ENCODE measurements at places on chromosomes 2 and 18. TPM values are rescaled to one million over a fixed set of nuclear protein-coding genes. Genes with fewer than 3 reads are reported as not detected.

- DNase-seq = no peak
Observed at GRCh38 chr2:99081891-99082290, 59.6 kb upstream of the C2orf15 start.

The SOWAHC gene
- 9.1 TPM for polyA plus RNA-seq

GRCh38 chr18:78174737-78175136 is 804.9 kb upstream of the SALL3 start:
- DNase-seq = no peak

The TEX44 gene
- polyA plus RNA-seq = not detected

DNA sequence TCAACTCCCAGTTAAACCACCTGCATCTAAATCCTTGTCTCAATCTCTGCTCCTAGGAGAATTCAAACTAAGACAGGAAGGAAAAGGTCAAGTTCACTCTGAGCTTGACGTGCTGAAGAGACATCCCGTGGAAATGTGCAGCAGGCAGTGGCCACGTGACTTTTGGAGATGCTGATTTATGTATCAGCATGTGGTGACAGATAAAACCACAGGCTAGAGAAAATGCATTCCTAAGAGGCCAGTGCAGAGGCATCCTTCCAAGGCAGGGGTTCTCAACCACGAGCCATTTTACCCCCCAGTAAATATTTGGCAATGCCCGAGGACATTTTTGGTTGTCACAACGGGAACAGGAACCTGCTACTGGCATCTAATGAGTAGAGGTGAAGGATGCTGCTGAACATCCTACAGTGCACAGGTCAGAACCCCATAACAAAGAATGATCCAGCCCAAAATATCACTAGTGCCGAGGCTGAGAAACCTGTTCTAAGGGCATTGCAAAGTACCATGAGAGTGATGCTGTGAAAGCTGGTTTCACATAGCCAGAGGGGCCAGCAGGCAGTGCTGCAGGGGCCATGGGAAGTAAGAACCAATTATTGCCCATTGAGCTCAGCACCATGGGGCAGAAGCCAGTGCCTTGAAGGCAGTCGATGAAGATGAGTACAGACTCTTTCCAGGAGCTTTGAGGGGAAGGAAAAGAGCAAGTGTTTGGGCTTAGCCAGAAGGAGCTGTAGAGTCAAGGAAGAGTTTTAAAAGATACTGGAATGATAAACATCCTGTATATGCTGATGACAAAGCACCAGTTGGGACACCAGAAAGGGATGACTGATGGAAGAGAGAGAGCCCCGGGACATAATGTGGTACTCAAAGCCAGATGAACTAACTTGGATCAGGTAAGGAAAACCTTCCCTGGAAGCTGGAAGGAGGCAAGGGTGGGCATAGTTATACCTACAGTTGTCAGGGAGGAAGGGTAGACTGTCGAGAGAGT is 174.6 kb downstream of the HAUS1 start:
- no peak for DNase-seq

- DNase-seq = no peak
Observed at GRCh38 chr18:75524181-75524580, 96.7 kb upstream of the SMIM21 start.

DNA sequence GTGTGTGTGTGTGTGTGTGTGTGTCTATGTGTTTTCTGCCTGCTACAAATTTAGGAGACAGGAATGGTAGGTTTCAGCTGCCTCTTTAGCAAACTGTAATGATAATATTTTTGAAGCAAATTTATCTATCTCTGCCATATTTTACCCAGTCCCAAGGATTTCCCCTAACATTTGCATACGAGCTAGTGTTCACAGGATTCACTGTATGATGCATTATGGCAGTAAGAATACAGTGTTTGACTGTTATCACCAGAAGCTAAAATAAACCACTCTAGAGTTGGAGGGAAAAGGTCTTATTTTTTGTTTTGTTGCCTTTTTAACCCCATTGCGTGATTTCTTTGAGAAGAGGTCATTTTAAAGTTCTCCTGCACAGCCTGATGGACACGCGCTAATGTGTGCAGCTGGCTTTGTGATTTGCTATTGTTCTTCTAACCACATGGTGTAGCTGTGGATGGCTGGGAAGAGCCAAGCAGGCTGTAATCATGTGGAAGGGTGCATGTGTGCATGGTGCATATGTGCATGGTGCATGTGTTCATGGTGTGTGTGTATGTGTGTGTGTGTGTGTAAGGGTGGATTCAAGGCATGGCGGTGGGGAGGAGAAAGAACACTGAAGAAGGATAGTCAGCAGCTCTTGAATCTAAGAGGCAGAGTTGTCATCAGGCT is 62.4 kb downstream of the PLB1 start:
- no peak for DNase-seq

The INHA gene
- 0.94 TPM for polyA plus RNA-seq

DNA sequence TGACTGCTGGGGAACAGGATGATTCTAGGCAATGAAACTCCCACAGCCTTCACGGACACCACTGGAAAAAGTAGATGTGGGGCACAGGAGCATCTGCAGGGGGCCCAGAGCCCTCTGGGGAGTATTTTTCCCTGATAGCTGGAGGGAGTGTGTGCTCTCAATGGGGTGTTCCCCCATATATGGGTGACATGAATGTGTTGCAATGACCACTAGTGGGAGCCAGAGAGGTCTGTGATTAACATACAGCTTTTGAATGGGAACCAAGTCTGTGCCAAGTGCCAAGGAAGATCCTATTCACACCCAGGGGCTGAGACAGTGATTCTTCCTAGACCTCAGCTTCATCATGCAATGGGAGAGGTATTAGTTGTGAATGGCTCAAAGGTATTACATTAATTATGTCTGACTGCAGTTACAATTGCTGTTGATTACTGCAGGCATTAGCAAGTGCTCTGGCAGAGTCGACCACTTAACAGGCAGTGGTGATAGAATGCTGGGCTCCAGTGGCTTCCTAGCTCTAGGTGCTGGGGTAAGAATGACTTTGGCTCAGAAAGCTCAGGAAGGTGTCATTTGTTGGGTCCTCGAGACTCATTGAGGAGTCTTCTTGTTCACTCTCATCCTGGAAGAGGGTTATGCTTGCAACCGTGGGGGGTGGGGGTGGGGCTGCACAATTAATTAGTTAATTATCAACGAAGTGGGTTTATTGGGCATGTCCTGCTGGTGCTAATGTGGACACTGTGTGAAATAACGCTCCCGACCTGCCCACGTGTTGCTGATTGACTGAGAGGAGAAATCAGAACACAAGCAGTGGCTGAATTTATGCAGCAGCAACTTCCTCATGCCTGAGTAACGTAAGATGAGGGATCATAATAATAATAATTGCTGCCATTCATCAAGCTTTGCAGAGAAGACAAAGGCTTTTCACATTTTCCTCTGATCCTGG is 194.1 kb downstream of the CLIP4 start:
- no peak for DNase-seq

GRCh38 chr2:231373184-231373583 is 22.3 kb upstream of the B3GNT7 start:
- DNase-seq = no peak

The LRRFIP1 gene
- polyA plus RNA-seq = 58.5 TPM

GRCh38 chr18:35038881-35039491 is 2.2 kb upstream of the MAPRE2 start:
- no peak for DNase-seq

- no peak for DNase-seq
Observed at GRCh38 chr2:189629531-189630453, 31.5 kb upstream of the ASNSD1 start.

DNA sequence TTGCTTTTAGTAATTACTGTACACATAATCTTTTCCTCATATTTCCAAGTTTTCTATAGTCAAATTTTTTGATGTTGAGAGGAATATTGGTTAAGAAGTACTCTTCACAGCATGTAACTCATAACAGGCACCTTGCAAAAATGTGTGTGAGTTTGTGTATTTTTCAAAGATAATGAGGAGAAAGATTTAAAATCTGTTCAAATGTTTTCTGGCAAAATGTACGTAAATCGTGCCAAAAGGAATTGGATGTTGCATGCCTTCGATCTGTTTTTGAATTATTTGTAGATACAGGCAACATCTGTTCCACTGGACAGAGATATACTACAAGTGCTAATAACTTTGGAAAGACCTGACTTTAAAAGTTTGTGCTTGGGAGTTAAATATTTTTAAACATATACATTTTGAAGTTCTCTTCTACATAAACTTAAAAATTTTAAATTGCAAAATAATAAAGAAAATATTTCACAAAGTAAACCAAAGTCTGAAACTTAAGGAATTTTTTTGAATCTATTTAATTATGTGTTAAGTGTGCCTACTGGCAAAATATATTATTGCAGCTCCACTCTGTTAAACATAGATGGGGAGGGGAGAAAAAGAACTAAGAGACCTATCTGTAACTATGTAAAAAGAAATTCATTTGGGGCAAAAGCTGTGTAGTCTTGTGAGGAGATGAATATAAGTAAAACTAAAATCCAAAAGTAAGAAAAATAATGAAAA is 133.5 kb upstream of the UBE2E3 start:
- no peak for DNase-seq

DNA sequence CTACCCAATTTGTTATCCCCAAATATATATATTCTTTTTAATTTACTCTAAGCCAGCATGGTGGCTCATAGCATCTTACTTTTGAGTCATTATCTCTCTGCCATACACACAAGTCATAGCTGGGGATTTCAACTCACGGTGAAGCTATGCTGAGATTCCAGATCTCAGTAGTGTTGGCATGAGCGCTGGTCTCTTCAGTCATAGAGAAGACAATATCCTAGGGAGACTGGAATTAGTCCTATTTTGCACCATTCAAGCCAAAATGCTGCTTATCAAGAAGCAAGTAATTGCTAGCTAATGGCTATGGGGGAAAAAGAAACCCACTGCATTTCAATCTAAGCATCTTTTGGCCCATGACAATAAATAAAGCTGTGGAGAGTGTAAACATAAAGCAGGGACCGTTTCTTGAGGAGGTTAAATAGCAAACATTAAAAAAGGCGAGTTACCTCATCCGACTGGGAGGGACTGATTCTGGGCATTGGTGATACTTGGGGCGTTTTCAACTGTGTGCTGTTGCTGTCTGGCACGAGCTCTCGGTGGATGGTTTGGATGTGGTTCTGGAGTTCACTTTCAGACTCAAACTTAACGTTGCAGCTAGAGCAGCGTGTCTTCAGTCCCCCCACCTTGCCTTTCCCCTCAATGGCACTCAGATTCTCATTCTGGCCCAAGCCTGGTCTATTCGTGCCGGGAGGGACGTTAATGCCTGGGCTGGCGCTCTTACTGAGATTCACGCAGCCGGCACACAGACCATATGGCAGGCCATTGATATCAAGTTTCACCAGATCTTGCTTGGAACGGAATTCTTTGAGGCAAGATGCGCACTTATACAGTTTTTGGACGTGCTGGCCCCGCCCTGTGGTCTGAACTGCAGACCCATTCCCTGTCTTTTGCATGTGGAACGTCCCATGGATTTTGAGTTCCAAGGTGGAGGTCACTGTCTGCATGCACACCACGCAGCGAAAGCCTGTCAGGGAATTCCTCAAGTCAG is 127.8 kb downstream of the ZNF521 start:
- no peak for DNase-seq

GRCh38 chr2:238382381-238382781 is 44.3 kb upstream of the ASB1 start:
- DNase-seq = no peak
